ENCODE measurements at places on chromosomes 2 and 18. TPM values are rescaled to one million over a fixed set of nuclear protein-coding genes. Genes with fewer than 3 reads are reported as not detected.

GRCh38 chr2:174312581-174313234 lies 22.0 kb upstream of the SP9 start:
- peaks cover 79% of the 10 kb centered on the region for H3K27me3 ChIP-seq
- no peaks in the 10 kb centered on the region for H3K4me1 ChIP-seq
- DNase-seq: no peak
- no peak overlapping the region for H3K27ac ChIP-seq

DNA sequence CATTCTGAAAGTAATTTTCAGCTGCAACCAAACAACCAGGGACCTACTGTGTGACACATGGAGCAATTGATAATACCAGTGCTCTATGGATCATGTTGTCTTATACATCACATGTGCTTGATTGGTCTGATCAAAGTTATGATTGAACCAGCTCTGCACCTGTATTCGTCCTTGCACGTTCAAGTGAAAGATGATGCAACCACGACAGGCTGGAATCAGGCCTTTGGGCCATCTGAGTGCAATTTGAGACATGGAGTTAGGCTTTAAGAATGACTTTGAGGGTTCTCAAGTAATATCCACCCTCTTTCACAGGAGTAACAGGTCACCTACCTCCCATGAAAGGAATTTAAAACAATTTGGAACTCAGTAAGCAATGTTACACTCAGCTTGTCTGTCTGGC lies 165.2 kb downstream of the SLC8A1 start:
- no peak for DNase-seq
- no peaks in the 10 kb centered on the region for H3K36me3 ChIP-seq
- no peaks in the 10 kb centered on the region for H3K27me3 ChIP-seq
- H3K27ac ChIP-seq: no peak overlapping the region
- no peaks in the 10 kb centered on the region for H3K4me1 ChIP-seq
- H3K4me3 ChIP-seq: no peak overlapping the region

- no peak overlapping the region for H3K27ac ChIP-seq
- no peaks in the 10 kb centered on the region for H3K4me1 ChIP-seq
Measured at GRCh38 chr2:151575338-151575737, 158.9 kb downstream of the NEB start.

- H3K4me3 ChIP-seq: no peak overlapping the region
- no peak for DNase-seq
- no peaks in the 10 kb centered on the region for H3K36me3 ChIP-seq
- H3K27ac ChIP-seq: no peak overlapping the region
- peaks cover 2% of the 10 kb centered on the region for H3K4me1 ChIP-seq
Measured at GRCh38 chr2:152405206-152406118, 70.5 kb downstream of the FMNL2 start.

- no peaks in the 10 kb centered on the region for H3K27me3 ChIP-seq
- DNase-seq: no peak
- no peaks in the 10 kb centered on the region for H3K36me3 ChIP-seq
- no peak overlapping the region for H3K4me3 ChIP-seq
Measured at GRCh38 chr2:138078153-138078552, 113.9 kb downstream of the HNMT start.

- no peak for DNase-seq
- peaks cover 2% of the 10 kb centered on the region for H3K4me1 ChIP-seq
- peak overlapping the region; percentile 2 for H3K27ac ChIP-seq
- H3K36me3 ChIP-seq: peaks cover 8% of the 10 kb centered on the region
- H3K27me3 ChIP-seq: no peaks in the 10 kb centered on the region
- no peak overlapping the region for H3K4me3 ChIP-seq
Measured at GRCh38 chr2:207515671-207516070, 14.1 kb upstream of the CREB1 start.

The EFHD1 gene
- total RNA-seq: 1.8 TPM

All from T-helper 17 cell (primary cell).